ENCODE measurements at places on chromosomes 12 and 14.

DNA sequence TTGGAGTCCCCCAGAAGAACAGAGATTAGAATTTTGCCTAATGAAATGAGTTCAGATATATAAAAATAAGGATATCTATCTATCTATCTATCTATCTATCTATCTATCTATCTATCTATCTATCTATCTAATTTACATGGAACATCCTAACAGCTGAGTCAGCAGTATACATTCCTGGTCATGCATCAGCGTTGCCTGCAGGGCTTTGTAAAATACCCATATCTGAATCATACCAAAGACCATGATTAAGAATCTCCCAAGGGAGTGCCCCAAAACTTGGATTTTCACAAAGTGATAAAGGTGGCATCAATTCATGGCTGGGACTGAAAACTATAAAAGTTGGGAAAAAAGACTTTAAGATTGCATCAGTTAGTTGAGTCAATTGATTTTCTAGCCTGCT, 32.7 kb upstream of the SYT10 start:
- DNase-seq = no peak

GRCh38 chr12:70255311-70255710, 12.1 kb downstream of the CNOT2 start:
- DNase-seq = no peak

GRCh38 chr14:88829188-88829587, 4.7 kb downstream of the TTC8 start:
- no peak for DNase-seq

DNA sequence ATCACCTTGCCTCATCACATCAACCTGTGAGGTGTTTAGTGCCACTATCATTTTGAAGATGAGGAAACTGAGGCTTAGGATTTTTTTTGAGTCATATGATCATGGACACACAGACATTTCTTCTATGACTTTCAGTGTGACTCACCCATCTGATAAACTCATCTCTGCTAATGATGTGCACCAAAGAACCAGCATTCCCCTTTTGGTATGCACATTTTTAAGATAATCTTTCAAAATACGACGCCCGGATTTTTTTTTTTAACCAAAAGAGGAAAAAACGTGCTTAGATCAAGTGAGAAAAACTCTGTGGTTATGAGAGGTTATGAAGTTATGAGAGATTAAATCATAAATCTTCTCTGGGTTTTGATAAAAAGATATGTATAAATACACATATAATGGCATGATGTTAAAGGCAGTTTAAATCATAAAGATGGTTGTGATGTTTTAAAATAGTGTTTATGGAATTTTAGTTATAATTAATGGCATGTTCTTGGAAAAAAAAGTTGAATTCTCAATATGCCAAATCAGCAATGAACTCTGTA, 948.1 kb downstream of the TMTC2 start:
- DNase-seq = no peak

GRCh38 chr12:121990692-121991603, 30.7 kb upstream of the BCL7A start:
- DNase-seq = no peak

DNA sequence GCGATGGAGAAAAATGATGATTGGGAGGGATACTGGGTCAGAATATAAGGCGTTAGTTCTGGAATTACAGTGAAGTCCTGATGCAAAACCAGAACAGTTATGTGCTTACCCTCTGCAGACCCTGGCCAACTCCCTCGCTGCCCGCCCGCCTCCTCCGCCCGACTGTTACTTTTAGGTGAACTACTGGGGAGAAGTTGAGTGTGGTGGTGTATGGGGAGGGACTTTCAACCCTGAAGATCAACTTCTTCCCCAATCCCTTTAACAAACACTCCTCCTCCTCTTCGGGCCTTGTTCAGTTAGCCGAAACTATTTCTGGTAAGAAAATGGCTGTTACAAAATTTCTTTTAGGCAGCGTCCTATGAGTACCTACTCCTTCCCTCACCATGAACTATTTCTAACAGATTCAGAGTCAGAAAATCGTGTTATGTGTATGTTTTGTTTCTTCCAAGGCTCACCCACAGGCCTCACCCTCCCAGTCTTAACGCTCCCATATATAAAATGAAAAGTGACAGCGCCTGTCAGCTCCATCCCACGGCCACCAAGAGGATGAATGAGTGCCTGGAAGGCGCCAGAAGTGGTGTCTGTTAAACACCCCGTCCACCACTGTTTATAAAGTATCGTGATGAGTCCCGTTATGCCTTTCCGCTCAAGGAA, 1.3 kb downstream of the FBXO33 start:
- no peak for DNase-seq

GRCh38 chr14:71597955-71598660, 334.1 kb upstream of the RGS6 start:
- DNase-seq = no peak

DNA sequence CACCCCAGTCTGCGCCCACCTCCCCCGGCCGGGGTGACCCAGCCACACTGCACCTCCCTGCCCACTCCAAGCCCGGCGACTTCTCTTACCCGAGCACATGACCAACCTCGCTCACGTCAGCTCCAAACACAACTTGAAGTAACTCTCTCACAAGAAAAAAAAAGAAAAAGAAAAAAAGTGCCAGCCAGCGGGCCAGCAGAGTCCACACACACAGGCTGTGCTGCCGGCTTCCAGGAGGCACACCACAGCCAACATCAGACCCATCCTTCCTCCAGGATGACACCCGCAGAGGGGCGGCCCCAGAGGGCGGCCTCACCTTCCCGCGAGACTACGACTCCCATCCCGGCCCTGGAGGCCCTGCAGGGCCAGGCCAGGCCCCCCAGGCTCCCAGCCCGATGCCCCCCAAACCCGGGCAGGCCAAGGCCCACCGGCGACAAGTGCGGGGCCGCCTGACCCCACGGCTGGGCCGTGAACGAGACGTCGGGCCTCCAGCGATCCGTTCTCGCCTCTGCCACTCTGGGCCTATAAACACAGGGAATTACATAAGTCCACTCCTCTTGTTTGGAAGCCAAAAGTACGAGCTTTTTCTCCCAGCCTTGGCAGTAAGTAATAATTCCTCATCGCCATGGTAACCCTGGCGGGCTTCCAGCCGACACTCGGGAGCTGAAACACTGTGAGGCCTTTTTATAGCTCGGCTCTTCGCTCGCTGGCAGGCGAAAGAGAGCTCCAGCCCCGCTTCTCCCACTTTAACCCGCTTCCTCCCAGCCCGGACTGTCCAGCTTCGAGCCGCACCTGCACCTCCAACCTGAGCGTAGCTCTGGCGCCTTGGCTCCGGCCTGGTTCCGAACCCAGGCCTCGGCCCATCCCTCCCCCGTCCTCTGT, 49.1 kb downstream of the NCOR2 start:
- DNase-seq = peak; percentile 97

DNA sequence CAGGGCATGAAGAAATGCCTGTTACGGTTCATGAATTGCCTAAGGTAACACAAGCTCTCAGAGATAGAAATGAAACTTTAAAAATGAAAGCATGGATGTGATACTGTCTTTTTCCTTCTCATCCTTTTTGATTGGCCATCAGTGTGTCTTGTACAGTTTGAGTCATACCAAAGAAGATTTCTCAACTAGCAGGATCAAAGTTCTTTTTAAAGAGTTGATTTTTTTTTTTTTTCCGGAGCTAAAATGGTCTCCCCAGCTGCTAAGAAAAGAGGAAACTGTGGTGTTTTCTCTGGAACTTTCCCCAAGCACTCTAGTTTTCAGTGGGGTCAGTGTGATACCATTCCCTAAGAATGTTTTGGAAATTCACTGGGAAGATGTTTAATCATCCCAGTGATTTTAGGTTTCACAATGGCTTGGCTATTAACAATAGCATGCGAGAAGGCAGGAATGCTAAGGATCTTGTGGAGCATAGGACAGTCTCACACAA, 105.0 kb downstream of the ETNK1 start:
- no peak for DNase-seq

DNA sequence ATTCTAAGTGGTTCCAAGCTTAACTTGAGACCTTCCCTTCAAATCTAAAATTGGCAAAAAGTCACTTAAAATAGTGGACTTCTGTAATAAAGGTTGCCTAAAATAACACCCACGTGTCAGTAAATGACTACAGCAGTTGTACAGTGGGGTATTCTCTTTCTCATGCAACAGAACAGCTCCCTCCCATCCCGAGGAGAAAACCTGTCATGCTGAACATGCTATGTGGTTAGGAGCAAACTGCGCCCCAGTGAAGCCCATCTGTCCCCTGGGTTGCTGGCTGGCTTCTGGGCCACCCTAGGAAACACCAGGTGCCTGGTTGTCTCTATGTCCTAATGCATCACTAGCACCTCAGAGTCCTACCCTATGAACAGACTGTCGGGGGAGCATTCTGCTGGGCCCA, 2.7 kb downstream of the BTBD6 start:
- no peak for DNase-seq

DNA sequence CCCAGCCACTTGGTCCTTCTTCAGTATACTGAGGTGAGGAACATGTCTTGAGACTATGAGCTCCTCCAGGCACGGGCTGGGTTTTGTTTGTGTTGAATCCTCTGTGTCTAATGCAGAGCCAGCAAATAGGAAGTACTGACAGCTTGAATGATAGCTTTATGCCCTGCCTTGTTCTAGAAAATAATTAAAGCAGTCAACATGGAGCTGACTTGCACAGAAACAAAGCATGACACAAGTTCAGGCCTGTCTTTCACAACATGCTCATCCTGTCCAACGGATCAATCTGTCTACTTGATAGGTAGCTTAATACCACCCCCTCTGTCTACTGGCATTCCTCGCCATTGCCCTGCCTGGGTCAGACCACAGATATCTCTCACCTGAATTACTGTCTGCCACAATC, 140.9 kb downstream of the ESRRB start:
- no peak for DNase-seq
